ENCODE measurements at places on chromosomes 7 and 10.

- DNase-seq = no peak
These were observed 13.1 kb upstream of the SHH start for GRCh38 chr7:155825336-155825735.

DNA sequence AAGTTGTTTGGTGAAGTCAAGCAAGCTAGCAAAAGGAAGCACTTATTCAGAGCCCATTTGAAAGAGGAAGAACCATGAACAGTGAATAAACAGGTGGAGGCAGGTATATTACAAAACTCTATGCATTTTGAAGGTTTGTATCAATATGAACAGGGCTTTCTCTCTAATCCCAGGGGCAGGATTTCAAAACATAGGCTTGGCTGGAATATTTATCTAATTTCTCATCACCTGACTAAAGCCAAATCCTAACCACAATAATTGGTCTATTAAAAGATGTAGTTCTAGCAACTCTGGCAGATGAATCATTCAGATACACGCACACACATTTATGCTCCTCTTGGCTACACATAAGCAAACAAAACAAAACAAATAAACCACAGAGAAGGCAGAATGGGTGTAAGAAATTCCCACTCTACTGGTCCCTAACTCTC is 554.4 kb downstream of the INHBA start:
- DNase-seq = no peak

GRCh38 chr7:19834566-19834965 is 61.1 kb upstream of the TMEM196 start:
- DNase-seq = no peak

DNA sequence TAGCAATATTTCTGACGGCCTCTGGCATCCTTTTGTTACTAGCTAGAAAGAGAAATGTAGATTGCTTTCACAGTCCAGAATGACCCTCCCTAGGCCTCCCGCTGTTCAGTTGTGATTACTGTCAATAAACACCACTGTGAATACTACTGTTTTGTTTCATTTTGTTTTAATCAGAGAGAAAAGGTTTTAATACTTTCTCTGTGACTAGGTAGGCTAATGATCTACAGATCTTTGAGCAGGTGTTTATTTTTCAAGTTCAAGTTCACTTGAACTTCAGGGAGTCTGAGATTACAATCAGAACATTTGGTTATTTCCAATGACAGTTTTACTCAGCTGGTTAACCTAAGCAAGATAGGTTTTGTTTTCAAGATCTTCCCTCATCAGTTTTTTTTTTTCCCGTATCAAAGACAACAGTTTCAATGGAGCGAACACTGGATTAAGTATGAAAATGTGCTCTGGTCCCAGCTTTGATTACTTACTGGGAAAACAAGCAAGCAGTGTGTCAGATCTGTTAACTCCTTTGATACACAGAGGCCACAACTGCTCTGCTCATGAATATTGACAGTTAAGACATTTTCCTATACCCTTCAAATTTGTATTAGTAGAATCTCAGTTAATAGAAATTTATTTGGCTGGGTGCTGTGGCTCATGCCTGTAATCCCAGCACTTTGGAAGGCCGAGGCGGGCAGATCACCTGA is 34.8 kb downstream of the VKORC1L1 start:
- no peak for DNase-seq

GRCh38 chr7:1220977-1221745 is 11.5 kb upstream of the UNCX start:
- no peak for DNase-seq

- DNase-seq = no peak
These were observed 291.4 kb upstream of the TMEM229A start for GRCh38 chr7:124324262-124324661.

GRCh38 chr10:86757113-86757972 is 924 bp downstream of the BMPR1A start:
- DNase-seq = peak; percentile 36

DNA sequence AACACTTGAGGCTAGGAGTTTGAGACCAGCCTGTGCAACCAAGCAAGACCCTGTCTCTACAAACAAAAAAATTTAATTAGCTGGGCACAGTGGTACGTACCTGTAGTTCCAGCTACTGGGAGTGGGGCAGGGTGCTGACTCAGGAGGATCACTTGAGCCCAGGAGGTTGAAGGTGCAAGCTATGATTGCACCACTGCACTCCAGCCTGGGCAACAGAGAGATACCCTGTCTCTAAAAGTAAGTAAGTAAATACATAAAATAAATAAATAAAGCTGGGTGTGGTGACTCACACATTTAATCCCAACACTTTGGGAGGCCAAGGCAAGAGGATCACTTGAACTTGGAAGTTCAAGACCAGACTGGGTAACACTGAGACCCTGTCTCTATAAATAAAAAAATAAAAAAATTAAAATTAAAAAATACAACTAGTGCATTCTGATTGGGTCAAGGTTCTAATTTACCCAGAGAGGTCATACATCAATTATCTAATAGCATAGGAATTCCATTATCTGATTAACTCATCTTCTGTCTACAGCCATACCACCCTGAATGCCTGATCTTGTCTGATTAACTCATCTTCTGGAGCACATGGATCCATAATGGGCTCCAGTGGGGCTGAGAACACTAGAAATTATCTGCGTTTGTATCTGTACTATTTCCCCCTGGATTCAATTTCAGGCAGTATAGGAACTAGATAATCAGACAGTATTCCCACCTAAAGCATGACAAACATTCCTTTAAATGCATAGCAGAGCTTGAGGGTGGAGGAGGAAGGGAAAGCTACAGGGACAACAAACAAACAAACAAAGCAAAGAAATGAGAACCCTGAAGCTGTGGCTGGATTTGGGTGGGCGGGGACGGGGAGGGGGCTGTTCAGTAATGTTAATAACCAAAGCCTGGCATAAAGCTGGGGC is 21.0 kb upstream of the HILPDA start:
- no peak for DNase-seq

DNA sequence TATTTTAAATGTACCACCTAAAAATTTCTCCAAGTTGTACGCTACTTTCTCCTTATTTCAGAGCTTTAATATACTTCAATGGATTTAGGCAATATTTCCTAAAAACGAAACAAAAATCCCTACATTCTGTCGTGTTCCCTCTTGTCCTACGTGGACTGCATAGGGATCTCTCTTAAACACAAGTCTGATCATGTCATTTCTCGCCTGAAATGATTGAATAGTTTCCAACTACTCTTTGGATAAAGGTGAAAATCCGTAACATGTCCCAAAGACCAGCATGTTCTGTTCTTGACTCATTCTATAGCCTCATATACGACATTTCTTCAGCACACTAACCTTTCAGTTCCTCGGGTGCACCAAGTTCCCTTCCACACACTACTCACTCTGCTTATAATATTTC is 17.7 kb upstream of the TPK1 start:
- DNase-seq = no peak

GRCh38 chr7:77897004-77897547 is 98.5 kb downstream of the PHTF2 start:
- DNase-seq = no peak

- DNase-seq = no peak
These were observed 10.4 kb upstream of the NXPH1 start for GRCh38 chr7:8423057-8423456.

- DNase-seq = no peak
These were observed 28.5 kb downstream of the DNAJB9 start for GRCh38 chr7:108598153-108598552.

- DNase-seq = no peak
These were observed 28.3 kb upstream of the OLAH start for GRCh38 chr10:15015451-15015850.

DNA sequence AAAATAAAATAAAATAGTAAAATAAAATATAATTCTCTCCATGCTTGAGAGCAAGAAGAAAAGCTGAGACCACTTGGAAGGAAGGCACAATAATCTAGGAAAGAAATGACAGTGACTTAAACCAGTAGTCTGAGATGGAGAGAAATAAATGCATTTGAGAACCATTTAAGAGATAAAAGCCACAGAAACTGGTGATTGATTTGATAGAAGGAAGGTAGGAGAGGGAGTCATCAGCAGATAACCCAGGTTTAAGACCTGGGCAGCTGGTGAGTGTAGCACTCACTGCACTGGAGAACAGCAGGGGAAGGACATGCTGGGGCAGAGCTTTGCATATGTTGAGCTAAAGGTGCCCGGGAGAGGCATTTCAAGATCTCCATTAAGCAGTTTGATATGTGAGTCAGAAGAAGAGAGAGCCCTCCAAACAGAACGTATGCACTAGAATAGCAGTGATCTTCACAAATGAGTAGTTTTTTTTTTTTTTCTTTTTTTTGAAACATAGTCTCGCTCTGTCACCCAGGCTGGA is 268.0 kb downstream of the DYNC1I1 start:
- DNase-seq = no peak
